Stimulated activated CD4-positive, alpha-beta T cell treated with anti-CD3 and anti-CD28 coated beads, Interleukin-2, amount 100 ng/mL, for 24 hours (primary cell): ENCODE measurements at places on chromosomes 3 and 15.

- DNase-seq: no peak
Observed at GRCh38 chr3:189978753-189979152, 141.9 kb downstream of the P3H2 start.

DNA sequence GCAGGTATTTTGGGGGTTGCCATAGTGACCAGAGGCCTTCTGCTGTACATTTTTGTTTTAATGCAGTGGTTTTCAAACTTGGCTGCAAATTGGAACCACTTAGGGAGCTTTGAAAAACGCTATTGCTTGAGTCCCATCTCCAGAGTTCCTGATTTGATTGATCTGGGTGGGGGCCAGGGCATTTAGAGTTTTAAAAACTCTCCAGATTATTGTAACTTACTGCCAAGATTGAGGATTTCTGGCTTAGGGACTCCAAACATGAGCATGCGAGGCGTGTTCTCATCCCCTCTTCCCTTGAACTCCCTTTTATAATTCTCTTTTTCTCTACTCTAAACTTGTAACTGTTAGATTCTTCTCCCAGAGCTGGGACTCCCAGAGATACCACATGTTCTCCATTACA lies 340.8 kb upstream of the SUCLG2 start:
- DNase-seq: no peak

GRCh38 chr15:77517579-77517978 lies 96.9 kb downstream of the HMG20A start:
- no peak for DNase-seq

DNA sequence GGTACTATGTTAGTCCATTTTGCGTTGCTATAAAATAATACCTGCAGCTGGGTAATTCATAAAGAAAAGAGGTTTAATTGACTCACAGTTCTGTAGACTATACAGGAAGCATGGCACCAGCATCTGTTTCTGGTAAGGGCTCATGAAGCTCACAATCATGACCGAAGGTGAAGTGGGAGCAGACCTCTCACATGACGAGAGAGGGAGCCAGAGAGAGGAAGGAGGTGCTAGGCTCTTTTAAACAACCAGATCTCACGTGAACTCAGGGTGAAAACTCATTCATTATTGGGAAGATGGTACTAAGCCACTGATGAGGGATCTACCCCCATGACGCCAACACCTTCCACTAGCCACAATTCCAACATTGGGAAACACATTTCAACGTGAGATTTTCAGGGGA lies 301.7 kb upstream of the MDFIC2 start:
- DNase-seq: no peak

DNA sequence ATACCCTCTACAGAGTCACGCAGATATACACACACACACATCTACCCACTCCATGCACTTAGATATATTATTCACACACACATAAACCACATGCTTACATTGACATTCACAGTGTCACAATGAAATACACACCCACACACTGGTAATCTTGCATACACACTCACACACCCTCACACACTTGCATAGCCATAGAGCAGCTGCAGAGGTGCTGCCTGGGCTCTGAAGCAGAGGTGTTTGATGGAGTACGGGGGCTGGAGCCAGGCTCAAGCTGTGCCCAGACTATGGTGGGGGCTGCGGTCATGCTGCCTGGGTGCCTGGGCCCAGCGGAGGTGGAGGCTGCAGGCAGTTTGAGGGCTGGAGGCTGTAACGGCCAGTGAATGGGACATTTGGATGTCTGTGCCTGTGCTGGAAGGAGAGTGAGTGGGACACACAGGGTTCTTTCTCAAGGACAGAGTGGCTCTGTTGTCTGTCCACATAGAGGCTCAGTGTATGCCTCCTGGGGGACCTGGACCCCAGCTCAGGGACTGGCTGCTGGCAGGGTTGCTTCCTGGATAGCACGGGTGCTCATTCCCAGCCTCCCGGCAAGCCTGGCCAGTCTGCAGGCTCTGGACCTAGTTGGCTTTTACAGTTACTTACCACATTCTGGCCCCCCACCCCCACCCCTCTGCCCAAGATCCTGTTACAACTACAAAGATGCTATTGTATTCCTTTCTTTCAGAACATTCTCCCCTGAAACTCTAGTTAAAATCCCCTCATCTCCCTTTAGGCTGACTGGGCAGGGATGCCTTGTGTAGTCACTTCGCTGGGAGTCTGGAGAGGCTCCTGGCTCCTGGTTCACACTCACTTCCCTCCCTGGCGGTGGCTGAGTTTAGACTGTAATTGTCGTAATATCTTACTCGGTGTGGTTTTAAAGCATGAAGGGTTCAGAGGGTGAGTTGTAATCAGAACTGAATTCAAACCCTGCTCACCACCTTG lies 12.5 kb downstream of the GASK1A start:
- no peak for DNase-seq

DNA sequence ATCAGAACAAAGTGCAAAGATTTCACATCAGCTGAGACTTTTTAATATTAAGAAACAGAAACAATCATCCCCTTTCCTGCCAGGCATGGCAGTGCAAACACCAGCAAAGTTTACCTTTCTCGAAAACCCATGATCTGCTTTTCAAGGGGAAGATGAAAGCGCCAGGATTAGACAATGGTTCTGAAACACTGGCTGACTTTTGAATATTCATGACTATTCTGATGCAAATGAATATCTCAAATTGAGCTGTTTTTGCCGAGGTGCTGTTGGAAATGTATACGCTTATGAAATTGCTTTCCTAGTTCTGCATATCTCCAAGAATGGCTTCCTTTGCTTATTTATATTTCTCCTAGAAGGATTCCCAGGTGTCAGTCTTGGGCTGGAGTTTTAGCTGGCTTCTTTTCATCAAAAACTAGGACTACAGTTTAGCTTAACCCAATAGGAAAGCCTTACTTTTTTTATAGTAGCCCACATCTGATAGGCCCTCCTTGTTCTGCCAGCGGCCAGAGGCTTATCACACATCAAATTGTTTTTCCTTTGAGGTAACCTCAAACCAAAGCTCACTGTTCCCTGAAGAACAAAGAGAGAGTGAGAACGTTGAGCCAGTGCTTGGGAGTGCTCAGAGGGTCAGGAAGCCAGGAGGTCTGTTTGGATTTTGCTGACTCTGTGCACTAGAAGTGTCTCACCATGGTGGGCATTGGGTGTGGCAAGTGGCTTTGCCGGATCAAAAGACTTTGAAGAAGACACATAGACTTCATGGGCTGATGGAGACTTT lies 74.0 kb upstream of the PLCL2 start:
- no peak for DNase-seq

- DNase-seq: no peak
Observed at GRCh38 chr15:53129121-53129904, 339.2 kb upstream of the ONECUT1 start.

GRCh38 chr3:9820946-9821345 lies 10.9 kb downstream of the TTLL3 start:
- DNase-seq: no peak

GRCh38 chr3:8982509-8982908 lies 19.2 kb upstream of the RAD18 start:
- DNase-seq: no peak

DNA sequence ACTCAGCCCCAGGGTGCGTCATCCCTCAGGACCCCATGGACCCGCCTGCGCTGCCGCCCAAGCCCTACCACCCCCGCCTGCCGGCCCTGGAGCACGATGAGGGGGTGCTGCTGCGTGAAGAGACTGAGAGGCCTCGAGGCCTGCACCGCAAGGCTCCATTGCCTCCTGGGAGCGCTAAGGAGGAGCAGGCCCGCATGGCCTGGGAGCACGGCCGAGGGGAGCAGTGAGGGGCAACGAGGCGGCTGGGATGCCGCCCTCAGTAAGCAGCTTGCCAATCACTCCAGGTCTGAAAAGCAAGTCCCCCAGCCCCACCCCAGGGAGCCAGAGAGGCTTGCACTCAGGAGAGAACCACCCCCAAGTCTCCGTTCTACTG lies 3.8 kb upstream of the MANF start:
- DNase-seq: no peak

- no peak for DNase-seq
Observed at GRCh38 chr3:112492124-112492523, 7.1 kb downstream of the BTLA start.

- DNase-seq: no peak
Observed at GRCh38 chr3:108086653-108087052, 4.2 kb downstream of the CD47 start.

- DNase-seq: peak; percentile 89
Observed at GRCh38 chr15:101206176-101206591, 45.7 kb downstream of the CHSY1 start.

DNA sequence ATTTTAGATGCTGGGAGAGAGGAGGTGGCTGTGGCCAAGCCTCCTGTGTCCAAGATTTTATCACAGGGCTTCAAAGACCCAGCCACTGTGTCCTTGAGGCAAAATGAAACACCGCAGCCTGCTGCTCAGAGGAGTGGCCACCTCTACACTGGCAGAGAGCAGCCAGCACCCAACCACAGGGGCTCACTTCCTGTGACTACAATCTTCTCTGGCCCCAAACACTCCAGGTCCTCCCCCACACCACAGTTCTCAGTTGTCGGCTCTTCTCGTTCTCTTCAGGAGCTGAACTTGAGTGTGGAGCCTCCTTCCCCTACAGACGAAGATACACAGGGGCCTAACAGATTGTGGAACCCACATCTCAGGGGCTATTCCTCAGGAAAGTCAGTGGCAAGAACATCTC lies 45.6 kb downstream of the CDAN1 start:
- DNase-seq: no peak

- no peak for DNase-seq
Observed at GRCh38 chr3:127026036-127026435, 43.1 kb downstream of the PLXNA1 start.

- DNase-seq: no peak
Observed at GRCh38 chr15:99169769-99170311, 65.0 kb downstream of the SYNM start.
